Activated naive CD8-positive, alpha-beta T cell treated with anti-CD3 and anti-CD28 coated beads, Interleukin-2, amount 50 U/mL, for 24 hours (primary cell): ENCODE measurements at places on chromosomes 11 and 22.

GRCh38 chr11:66072518-66072917, 2.4 kb downstream of the PACS1 start:
- no peak for DNase-seq

DNA sequence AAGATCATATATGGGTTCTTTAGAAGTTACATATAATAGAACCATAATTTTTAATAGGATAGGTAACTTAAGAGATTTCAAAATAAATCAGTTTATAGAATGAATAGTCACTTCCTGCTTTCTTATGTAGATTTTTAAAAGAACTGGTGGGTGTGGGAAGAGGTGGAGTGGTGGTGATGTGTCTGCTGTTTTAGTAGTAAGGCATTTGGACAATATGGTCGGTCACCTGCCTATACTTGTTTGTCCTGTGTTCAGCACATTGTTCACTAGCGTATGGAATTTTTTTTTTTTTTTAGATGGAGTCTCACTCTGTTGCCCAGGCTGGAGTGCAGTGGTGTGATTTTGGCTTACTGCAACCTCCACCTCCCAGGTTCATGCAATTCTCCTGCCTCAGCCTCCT, 39.3 kb downstream of the CCDC81 start:
- no peak for DNase-seq

DNA sequence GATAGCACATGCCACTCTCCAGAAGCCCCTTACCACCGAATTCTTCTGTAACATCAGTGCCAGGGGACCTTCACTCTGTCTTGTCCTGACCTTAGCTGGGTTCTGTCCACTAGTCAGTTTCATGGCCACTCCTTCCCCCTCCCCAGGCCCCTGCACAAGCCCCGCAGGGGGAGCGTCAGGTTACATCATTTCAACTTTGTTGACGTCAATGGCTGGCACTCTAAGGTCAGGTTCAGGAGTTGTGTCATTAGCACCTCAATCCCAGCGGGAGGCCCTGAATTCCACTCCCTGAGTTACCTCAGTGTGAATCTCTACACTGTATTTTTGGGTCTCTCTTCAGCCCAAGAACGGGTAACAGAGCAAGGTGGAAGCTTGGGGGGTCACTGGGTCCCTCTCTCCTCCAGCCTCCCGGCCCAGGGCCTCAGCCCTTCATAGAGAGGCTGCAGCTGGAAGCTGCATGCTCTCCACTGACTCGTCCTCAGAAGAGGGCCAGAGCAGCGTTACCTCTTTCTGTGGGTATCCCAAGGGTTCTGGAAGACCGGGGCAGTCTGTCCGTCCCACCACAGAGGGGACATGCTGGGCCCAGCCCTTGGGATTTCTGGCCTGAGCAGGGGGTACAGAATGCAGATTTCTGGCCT, 10.3 kb downstream of the USH1C start:
- no peak for DNase-seq

- DNase-seq: no peak
Observed at GRCh38 chr11:44592125-44592940, 26.9 kb downstream of the CD82 start.

GRCh38 chr22:48692734-48693376, 1134.8 kb downstream of the BRD1 start:
- no peak for DNase-seq

- DNase-seq: peak; percentile 75
Observed at GRCh38 chr22:21642584-21643448, 714 bp downstream of the SDF2L1 start.

- DNase-seq: no peak
Observed at GRCh38 chr22:27146866-27147633, 489.7 kb downstream of the MIAT start.

- no peak for DNase-seq
Observed at GRCh38 chr11:111183706-111184105, 61.8 kb upstream of the POU2AF2 start.

DNA sequence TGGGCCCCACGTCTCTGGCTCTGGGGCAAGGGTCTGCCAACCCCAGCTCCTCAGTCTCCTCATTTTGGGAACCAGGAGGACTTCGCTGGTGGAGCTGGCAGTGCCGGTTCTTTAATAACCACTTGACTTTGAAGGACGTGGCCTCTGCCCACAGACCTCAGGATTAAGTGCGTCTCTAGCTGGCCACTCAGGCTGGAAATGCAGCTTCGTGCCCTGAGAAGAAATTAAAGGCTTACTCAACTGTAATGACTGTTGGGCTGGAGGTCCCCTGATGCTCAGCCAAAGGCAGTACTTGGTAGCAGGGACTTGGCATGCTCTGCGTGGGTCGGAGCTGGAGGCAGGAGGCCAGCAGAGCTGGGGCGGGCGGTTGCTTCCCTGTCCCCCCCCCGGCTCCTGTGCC, 16.7 kb upstream of the PARVG start:
- DNase-seq: no peak

- DNase-seq: no peak
Observed at GRCh38 chr11:19398772-19399527, 158.2 kb upstream of the E2F8 start.

- no peak for DNase-seq
Observed at GRCh38 chr11:28739489-28740280, 631.5 kb downstream of the METTL15 start.

GRCh38 chr11:122116591-122116990, 576 bp upstream of the BLID start:
- DNase-seq: no peak

- no peak for DNase-seq
Observed at GRCh38 chr11:60785806-60786361, 751 bp downstream of the MS4A10 start.

DNA sequence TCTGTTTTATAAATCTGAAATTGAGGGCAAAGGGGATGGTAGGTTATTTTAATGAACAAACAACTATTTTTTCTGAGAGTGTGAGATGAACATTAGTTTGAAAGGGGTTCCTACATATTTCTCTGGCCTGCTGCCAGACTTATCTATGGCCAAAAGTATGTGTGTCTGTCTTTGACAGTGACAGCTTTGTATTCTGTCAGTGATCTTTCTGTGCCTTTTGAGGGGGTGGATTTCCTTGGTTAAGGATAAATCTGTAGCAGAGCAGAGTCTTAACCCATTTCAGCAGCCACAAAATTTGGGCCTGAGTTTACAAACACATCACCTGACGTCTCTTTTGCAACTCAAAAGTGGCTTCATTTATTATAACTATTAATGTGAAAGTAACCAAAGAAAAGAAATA, 30.9 kb downstream of the ZFTA start:
- no peak for DNase-seq

GRCh38 chr11:75421035-75421602, 11.9 kb downstream of the KLHL35 start:
- no peak for DNase-seq

- DNase-seq: no peak
Observed at GRCh38 chr11:35787013-35787504, 124.5 kb downstream of the TRIM44 start.

DNA sequence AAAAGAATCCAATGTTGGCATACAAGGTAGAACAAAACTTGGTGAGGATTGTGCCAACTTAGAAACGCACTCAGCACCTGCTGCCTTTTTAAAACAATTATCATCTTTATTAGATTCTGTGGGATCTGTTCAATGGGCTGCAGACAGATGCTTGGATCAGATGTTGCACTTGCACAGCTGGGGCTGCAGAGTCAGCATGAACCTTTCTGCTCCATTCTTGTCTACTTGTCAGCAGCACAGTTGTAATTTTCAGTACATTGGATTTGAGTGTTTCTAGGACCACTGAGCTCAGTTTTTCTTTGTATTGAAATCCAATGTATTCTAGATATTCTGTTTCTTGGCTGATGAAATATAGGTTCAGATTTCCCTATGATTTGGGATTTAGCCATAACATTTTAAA, 164.5 kb downstream of the LUZP2 start:
- no peak for DNase-seq

DNA sequence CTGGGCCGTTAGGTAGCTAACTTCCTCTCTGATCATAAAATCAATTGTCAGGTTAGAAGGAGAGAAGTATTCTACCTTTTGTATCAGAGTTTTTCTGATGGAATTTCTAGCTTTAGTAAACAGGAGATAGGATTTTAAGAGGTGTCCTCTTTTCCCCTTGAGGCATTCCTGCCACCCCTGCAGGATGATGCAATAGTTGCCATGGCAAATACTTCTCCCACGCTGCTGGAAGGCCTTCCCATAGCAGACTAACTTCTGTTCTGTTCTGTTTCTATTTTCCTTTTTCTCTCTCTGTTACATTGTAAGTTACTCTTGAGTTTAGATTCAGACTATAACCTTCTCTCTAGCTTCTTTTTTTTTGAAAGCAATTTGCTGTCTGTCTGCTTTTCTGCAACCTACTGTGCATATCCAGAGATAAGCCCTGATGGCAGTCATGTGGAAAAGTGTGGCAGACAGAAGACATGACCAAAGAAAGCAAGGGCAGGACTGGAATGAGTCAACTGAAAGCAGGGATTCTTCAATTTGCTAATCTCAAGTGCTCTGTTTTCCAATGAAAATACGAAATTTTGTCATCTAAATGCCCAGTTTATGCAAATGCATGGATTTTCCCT, 679.1 kb downstream of the DLG2 start:
- no peak for DNase-seq

DNA sequence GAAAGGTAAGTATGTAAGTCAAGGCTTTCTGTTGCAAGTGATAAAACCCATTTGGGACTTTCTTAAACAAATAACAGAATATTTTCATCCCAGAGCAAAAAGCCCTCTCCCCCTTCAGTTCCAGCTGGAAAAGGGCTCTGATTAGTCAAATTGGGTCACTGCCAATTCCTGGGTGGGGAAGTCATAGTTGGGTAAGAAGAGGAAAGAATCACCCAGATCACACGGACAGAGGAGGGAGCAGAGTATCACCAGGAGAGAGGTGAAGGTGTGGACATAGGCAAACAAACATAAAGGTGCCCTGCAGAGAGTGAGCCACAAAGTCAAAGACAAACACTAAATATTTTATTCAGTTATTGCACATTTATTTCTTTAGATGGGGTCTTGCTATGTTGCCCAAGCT, 36.3 kb upstream of the SORL1 start:
- no peak for DNase-seq
